ENCODE measurements at places on chromosomes 2 and 18.

DNA sequence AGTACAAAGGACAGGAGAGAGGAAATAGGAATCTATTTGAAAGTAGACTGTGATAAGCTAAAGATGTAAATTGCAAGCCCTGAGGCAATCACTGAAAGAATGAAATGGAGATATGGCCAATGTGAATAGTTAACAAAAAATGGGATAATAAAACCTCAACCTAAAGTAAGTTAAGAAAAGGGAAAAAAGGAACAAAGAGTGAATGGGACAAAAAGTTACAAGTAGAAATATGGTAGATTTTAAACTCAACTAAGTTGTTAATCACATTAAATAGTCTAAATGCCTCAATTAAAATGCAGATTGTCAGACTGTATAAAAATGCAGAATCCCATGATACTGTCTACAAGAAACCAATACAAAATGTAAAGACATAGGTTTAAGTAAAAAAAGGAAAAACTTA, 165.2 kb upstream of the RBMS1 start:
- DNase-seq, result no peak

DNA sequence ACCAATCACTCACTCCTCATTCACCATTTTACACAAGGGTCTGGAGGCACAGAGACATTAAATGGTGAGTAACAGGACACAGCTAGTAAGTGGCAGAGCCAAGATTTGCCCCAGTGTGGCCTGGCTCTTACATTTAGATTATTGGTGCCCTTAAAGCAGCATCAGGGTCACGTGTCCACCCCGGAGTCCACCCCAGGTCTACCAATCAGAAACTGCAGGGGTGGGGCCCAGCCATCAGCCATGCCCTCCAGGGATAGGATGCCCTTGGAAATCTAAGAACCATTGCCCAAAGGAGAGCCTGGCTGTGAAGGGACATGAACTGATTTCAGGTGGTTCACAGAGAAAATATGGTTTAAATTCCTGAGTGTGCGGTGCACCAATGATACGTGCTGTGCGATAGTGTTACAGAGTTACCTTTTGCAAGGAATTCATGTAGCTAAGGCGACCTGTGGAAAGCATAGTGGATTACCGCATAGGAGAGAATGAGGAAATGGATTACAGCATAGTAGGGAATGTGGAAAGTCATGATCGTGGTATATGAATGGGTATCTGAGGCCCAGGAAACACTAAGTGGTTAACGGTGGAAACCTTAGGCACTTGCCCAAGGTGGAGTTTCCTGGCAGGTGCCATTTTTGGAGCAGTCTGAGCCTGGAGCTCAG, 17.8 kb downstream of the IGFBP5 start:
- DNase-seq, result no peak

DNA sequence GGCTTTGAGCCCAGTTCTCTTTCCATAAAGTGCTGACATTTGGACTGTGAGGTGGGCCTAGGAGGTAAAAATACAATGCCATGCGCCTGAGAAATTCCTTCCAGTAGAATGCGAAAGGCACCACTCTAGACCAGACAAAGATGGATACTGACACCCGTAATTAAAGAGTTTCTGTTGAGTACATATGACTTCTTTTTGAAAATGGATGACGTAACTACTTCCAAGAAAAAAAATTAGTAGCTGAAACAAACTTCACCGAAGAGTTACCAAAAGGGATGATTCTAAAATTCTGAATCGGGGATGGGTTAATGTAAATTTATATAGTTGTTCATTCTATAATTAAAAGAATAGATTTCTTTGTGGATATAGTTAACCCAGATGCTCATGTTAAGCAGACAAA, 146.8 kb downstream of the ALK start:
- DNase-seq, result no peak

DNA sequence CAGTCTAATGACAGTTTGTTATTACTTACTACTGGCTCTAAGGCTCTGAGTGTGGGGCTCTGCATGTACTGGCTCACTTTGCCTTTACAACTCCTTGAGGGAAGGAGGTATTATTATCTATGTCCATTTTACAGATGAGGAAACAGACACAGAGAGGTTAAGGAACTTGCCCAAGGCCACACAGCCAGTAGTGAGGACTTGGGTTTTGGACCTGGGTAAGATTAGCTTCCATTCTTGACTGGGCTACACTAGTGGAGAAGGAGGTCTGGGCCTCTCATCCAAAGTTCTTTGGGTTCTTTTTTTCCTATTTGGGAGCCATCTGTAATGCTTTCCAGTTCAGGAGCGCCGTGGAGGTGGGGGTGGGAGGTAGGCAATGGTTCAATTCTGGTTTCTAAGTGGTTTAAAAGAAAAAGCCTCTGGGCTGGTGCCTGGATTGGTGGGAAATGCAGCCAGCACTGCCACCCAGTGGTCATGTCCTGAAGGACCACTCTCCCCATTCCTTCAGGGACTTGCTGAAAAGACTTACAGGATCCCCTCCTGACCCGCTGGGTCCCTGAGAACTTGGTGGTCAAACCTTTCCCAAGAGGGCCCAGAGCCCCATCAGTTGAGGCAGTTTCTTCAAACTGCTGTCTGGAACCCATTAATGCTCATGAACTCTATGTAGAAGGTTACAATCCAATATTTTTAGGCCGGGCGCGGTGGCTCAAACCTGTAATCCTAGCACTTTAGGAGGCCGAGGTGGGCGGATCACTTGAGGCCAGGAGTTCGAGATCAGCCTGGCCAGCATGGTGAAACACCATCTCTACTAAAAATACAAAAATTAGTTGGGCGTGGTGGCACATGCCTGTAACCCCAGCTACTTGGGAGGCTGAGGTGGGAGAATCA, 38.6 kb upstream of the NOTO start:
- peak; percentile 85 for DNase-seq

GRCh38 chr2:42141687-42142546, 27.2 kb upstream of the EML4 start:
- peak; percentile 92 for DNase-seq

- no peak for DNase-seq
Measured at GRCh38 chr2:160338901-160339685, 139.0 kb upstream of the ITGB6 start.

DNA sequence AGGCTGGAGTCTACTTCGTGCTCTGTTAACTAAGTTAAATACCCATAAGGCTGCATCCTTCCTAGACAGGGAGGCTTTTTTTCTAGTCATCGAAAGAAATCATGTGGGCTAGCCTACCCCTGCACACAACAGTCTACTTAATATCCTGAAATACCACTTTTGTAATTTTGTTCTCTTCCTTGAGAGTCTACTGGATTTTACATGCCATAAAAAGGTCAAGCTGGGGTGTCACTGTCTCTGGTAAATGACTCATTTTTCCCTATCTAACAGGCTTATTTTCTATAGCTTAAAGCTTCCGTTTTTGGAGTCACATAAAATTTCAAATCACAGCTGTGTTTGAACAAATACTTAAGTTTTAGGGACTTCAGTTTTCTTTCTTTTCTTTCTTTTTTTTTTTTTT, 10.7 kb upstream of the STAM2 start:
- DNase-seq, result peak; percentile 67

Measured in COLO829 (cell line).